Activated naive CD4-positive, alpha-beta T cell treated with Interleukin-2 at 50 U/mL for 16 hours (primary cell): ENCODE measurements at places on chromosomes 2 and 18.

DNA sequence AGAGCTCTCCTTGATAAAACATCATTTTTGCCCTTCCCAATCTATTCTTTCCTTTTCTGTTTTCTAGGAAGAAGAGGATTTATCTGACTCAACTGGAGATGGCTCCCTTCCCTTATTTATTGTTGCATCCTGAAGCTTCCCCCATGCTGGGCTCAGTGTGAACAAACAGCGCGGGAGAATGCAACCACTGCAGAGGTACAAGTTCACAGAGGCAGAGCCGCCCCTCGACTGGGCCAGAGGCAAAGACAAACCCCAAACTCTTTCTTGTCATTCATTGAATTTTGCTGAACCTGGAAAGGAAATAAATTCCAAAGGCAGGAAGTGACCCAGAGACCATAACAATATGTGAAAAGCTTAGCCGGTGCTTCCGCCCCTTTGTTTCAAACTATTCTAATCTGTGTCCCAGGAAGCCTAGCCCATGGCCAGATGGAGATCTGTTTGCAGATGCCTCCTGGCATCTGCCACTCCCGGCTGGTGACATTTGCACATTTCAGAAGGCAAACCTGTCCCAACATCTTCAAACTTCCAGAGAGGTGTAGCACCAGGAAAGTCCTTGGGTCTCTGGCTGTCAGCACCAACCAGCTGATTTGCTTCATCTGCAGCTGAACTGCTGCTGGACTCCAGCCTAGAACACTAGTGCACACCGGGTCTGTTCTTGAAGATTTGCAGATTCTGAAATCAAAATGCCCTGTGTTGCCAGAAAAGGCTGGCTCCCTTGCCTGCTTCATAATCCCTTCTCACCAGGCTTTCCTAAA lies 79.4 kb upstream of the MAP4K3 start:
- DNase-seq = no peak

GRCh38 chr2:73922681-73923080 lies 4.0 kb upstream of the DGUOK start:
- no peak for DNase-seq

DNA sequence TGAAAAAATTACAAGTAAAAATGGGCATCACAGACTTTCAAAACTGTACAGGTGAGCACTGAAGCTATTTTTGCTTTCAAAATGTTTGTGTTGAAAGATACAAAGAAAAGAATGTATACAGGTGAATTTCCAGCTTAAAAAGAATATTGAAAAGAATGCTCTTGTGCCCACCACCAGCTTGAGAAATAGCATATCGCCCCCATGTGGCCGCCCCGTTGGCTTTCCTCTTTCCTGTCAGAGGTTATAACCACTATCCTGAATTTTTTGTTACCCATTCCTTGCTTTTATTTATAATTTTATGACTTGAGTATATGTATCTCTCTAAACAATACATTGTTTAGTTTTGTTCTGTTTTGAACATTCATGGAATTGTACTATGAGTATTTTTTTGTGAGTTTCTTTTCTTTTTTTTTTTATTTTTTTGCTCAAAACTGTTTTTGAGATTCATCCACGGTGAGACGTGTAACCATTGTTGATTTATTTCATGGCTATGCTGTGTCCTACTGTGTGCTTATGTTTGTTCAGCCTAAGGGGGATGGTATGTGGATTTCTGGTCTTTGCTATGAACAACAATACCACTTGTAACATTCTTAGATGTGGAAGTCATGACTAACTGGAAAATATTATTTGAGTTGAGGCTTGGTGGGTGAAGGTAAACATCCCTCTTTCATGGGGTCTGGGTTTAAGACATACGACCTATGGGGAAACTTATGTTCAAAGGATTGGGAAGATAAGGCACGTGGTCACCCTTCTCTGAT lies 11.6 kb downstream of the TRPM8 start:
- DNase-seq = no peak

DNA sequence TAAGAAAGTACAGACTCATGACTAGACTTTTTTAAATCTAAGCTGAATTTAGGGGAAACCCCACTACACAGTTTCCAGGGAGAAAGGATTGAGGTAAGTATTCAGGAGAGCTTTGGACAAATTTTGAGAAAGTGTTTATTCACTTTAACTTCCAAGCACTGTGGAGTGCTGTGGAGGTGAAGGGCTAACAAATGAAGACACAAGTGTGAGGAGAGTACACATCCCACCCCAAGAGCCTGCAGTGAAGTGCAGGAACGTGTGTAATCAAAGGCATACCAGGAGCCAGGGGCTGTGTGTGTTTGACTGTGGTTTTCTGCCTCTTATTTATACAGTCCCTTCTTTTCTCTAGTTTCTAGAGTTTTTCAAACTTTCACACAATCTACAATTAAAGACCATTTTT lies 118.3 kb downstream of the CMPK2 start:
- DNase-seq = no peak

DNA sequence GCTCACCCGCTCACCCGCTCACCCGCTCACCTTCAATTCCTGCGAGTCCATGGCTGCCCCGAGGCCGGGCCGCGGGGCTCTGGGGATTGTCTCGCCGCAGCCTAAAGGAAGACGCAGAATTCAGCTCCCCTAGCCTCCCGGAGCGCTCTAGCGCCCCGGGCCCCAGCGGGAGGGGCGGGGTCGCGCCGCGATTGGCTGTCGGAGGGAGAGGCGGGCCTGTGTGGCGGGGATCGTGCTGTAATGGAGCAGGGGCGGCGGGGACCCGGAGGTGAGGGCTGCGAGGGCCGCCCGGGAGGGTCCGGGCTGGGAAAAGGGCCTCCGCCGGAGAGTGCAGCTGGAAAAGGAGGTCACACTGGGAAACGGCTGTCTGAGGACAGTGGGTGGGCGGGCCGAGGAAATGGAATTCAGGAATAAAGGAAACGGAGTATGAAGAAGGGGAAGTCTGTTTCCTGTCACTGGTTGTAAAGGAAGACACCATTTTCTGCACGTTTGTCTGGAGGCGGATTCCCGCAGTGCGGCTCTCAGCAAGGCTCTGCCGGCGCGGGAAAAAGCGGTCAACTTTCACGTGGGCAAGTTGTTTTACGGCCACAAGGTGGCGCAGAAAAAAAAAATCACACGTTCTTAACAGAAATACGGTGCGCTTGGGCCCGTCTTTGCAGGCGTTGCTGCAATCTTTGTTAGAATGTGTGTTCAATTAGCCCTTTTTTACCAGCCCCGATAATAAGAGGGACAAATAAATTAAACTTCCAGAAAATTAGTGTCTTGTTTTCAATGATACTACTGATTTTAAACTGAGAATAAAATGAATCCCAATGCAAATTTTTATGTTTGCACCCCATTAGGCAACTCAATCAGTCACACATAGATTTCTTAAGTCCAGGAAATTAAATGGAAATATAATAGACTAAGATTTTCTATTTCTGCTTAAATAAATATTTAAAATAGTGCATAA lies at the start of gene TTC21B:
TTC21B (minus strand) TSS at position 122 of the 952 bp plus-strand sequence; CDS start at position 51, 71 bp downstream.
- DNase-seq = peak; percentile 95

DNA sequence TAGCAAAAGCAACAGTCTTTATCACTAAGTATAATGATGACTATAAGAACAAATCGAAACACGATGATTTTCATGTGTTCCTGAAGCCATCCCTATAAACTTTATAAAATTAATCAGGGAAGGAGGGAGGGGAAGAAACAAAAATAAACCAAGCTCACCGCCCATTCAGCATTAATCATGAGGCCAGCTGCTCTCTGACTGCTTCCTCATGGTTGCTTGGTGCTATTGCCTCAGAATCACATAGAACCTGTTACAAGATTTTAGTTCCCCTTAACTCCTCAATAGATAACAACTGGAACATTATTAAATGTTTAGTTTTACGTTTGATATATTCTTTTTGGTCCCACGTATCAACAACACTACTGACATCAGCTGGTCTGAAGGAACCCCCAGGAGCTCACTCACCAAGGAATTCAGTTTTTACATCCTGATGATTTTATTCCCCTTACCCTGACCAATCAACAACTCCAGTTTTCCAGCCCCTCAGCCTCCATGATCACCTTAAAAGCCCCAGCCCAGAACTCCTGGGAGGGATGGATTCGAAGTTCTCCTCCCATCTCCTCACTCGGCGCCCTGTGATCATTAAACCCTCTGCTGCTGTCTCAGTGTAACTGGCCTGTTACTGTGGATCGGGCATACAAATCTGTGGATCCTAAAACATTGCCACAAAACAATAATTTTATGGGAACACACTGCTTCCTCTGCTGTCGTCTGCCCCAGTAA lies 10.6 kb upstream of the HNRNPLL start:
- no peak for DNase-seq

DNA sequence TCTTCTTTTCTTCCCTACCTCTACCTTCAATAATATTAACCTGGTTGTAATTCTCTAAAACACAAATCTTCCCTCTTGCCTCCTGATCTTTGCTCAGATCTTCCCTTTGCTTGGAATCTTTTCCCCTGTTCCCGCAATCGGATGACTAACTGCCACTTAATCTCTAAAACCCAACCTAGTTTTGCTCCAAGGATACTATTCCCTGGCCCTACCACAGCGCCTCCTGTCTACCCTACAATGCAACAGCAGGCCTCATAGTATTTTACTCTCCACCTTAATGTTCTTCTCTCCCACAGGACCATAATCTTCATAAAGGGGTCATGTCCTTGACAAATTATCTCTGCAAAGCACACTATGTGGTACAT lies 246.8 kb upstream of the TNP1 start:
- no peak for DNase-seq

DNA sequence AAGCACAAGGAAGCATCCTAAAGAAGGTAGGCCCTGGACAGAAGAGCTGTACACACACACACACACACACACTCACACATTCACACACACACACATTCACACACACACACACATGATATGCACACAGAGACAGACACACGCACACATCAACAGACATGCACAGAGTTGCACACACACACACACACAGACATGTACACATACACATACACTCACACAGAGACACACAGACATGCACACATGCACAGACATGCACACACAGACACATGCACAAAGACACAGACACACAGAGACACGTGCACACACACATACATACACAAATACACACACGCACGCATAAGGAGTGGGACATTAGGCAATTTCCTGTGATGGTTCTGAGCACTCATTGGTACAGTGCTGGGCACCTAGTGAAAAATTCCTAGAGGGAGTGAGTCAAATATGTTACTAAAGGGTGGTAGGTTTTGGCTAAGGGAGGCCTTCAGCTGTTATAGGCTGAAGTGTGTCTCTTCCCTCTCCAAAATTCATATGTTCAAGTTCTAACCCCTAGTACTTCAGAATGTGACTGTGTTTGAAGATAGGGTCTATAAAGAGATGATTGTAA lies 26.4 kb downstream of the THNSL2 start:
- no peak for DNase-seq

- DNase-seq = no peak
Observed at GRCh38 chr2:85273738-85274731, 53.8 kb downstream of the TGOLN2 start.

- DNase-seq = no peak
Observed at GRCh38 chr2:14616342-14616741, 16.2 kb upstream of the LRATD1 start.

- DNase-seq = no peak
Observed at GRCh38 chr2:101160454-101160853, 9.3 kb upstream of the TBC1D8 start.

DNA sequence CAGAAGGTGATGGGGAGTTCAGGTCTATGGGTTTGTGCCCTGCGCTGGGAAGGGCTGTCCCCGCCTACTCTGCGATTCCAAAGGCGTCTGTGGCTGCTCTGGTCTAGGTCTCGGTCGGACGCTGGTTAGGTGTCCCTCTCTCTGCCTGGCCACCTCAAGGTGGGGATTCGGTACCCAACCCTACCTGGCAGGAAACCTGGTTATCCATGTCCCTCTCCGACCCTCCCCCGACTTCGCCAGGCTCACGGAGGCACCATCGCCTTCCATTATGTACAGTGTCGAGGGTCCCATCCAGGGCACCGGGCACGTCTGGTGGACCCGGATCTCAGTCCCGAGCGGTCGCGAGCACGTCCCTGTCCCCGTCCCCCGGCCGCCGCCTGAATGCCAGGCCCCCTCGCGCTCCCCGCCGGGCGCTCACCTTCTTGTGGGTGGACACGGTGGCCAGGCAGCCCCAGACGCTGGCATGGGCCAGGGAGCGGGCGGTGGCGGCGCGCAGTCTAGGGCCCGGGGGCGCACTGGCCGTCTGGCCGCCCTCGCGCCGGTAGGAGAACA lies 628 bp downstream of the CREG2 start:
- DNase-seq = no peak

GRCh38 chr2:226052772-226053416 lies 653.4 kb downstream of the NYAP2 start:
- DNase-seq = no peak

DNA sequence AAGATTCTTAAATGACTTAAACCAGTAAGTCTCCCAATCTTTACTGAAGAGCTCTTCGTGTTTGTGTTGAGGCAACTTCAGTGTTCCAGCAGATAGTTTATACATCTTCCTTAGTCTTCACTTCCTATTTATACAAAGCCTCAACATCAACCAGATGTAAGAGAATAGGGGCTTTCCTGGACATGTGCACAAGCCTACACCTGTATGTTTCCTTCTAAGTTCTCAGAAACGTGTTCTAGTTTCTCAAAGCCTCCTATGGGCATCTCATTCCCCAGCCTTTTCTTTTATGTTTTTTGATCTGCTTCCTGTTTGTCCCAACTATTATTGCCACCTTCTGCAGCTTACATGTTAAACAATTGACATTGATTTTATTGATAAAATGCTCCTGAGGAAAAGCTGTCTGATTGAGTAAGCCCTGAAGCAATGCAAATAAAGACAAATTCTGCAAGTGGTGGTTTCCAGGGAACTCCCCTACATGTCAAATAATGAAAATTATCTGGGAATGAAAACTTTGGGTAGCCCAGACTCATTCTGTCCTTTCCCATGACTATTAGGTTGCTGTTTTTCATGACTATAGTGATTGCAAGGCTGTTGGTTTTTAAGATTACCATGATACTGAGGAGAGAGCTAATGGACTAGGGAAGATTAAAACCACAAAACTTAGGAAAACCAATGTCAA lies 663.3 kb upstream of the ACVR2A start:
- DNase-seq = no peak

DNA sequence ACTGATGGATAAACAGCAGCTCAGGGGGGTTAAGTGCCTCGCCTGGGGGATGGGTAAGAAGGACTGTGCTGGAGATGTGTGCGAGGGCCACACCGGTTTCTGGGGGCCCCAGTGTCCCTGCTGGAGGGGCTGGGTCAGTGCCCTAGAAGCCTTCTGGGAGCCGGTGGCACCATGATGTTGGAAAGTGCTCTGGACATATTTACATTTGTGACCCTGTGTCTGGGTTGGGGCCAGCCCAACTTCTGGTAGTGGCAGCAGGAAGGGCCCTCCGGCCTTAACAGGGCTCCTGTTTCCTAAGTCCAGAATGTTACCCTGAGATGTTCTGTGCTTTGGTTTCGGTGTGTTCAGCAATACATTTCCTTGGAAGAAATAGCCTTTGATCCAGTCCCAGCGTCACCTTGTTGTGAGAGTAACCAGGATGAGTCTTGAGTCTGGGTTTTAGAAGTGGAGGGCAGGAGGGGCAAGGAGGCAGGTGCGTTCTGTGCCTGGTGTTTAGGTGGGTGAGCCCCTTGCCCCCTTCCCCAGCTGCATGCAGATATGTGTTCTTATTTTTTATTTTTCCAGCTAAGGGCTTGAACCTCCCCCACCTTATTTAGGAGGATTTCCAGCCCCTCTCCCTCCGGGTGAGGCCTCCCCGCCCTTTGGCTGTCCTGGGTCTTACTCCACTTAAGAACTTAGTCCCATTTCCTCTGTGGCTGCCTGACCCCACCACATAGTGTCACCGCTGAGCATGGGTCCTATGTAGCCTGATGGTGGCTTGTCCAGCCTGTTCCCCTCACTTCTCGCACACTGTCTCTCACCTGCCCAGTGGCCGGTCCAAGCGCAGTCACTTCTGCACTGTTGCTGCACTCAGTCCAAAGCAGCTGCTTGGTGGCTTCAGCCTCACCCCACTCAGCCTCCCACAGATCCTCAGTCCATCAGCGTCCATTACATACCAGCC lies 132.7 kb upstream of the HS6ST1 start:
- DNase-seq = no peak
